ENCODE measurements at places on chromosomes 11 and 22. TPM values are rescaled to one million over a fixed set of nuclear protein-coding genes. Genes with fewer than 3 reads are reported as not detected.

DNA sequence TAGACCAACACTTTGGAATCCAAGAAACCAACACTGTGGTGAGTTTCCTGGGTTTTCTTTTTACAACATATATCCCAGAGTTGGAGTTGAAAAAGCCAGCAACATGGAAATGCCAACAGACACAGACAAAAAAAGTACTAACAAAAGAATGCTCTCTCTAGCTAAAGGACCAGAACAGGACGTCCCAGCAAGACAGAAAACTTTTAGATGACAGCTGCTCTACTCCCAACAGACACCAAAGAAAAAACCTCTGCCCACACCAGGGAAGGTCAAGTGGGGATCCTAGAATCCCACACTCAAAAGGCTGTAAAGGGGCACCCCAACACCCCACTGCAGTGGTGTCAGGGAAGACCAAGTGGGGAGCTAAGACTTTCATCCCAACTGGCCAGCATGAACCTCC lies 23.3 kb downstream of the RRAS2 start:
- no peak for DNase-seq

CASP1 gene
- polyA plus RNA-seq: 3.4 TPM

TRIM49B gene
- polyA plus RNA-seq: not detected

DNA sequence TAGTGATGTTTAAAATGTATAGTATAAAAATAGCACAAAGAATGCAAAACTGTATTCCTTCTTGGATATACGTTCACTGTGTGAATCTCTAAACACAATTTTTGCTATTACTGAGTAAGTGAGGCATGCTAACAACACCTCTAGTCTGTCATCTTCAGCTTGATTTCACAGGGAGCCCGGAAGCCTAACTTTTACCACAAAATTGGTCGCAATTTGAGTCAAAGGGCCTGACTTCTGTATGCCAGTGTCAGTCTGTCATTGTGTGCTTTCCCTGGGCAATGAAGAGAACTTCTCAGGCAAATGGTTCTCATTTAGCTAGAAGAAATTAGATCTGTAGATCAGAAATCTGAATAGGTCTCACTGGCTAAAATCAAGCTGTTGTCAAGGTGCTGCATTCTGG lies 1059.5 kb downstream of the FAM181B start:
- no peak for DNase-seq

GRCh38 chr11:57392066-57392762 lies 1.8 kb upstream of the PRG2 start:
- no peak for DNase-seq

SIK2 gene
- 23.9 TPM for polyA plus RNA-seq

GRCh38 chr22:28607795-28608194 lies 71.8 kb downstream of the TTC28 start:
- DNase-seq: no peak

All from renal pelvis (tissue), 12 donors.